ENCODE measurements at places on chromosomes 16 and 17.

DNA sequence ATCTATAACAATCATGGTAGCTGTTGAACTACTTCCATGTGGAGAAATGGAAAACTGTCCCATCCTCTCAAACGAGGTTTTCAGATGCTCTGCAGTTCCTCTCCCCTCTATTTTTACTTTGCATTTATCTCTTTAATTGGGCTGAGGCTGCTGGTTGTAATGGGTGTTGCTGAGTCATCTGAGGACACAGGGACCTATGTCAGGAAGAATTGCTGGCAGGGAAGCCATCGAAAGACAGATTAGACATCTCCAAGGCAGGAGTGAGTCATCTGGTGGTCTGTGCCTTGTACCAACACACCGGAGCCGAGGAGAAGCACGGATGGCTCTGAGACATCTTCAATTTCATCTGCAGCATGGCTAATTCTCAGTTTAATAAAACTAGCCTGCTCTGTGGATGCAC is 394.5 kb downstream of the GRIN2A start:
- no peak for DNase-seq

GRCh38 chr16:67726106-67727034 is 7.3 kb upstream of the GFOD2 start:
- DNase-seq = no peak

GRCh38 chr16:67442581-67443255 is 11.8 kb downstream of the HSD11B2 start:
- DNase-seq = no peak

DNA sequence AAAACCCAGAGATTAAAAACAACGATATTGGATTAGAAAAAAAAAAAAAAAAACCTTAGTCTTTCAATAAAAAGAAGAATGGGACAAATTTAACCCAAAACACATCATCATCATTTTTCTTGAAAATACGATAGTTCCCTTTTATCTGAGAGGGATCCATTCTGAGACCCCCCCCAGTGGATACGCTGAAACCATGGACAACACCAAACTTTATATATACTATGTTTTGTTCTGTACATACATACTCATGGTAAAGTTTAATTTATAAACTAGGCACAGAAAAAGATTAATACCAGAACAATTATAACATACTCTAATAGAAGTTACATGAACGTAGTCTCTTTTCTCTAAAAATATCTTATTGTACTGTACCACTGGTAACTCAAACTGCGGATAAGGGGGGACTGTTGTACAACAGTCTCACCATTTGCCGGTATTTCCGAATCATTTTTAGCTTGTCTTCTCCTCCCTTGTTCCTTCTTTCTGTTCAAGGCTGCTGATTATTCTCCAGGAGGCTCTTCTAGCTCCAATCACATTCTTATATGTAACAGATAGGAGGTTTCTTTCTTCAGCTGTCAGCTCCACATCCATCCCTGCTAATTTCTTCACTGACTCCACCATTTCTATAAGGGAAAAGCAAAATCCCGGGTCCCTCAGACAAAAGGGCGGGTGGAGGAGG is 37.0 kb downstream of the RNF135 start:
- DNase-seq = no peak

GRCh38 chr17:72594248-72594647 is 473.4 kb downstream of the SOX9 start:
- no peak for DNase-seq

GRCh38 chr16:66205287-66206231 is 160.9 kb upstream of the CDH5 start:
- DNase-seq = peak; percentile 80

DNA sequence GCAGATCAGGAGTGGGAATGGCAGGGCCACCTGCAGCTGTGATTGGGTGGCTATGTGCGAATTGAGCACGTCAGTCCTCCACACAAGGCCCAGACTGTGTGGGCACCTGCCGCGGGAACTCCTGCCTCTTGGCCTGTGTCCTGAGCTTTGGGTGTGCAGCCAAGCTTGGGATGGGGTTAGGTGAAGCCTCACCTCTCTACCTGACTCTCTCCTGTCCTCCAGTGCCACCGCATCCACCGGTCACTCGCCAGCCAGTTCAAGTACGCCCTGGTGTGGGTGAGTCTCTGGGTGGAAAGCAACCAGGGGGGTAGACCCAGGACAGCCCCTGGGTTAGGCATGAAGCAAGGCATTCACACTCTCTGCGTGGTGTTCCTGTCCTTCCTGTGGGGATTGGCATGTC is 2.3 kb upstream of the MYO15A start:
- DNase-seq = no peak

DNA sequence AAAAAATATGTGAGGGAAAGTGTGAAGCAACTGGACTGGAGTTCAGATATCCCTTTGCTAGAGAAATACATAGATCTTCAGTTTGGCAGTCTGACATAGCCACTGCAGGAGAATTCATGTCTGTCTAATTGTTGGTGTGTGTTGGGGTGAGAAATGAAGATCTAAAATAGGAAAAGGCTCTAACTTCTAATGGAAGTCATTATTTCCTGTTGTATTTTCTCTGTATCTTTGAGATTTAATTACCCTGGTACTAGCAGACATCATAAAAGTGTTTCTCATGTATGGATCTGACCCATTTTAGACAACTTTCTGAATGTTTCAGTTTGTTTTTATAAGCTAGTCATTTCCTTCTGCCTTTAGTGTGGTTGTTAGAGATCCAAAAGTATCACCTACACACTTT is 128.3 kb downstream of the NLK start:
- DNase-seq = no peak

DNA sequence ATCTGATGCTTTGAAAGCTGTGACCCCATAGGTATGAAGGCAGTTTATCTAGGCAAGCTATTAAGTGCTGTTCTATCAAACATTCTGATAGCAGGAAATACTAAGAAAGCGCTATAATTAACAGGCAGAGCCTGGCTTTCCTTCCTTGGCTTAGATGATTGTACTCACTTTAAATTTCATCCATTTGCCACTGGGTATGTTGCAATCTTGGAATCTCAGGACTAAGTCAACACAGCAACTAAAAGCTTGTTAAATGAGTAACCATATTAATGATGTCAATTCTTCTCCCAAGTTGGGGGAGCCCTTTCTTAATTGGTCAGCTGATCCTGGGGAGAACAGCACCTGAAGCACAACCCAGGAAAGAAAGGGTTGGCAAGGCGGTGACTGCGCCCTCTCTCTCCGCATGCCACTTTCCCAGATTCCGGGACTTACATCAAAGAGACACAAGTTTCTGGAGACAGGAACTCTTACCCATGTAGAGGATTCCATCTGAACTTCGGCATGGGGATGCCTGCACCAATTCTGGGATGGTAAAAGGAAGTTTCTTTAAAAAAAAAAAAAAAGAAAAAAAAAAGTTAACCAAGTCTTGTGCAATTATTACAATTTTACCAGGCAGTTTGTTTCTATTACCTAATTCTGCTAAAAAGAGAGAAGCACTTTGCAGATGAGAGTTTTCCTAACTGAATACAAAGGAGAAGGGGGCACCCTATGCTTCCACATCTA is 54.4 kb upstream of the ICAM2 start:
- peak; percentile 95 for DNase-seq

DNA sequence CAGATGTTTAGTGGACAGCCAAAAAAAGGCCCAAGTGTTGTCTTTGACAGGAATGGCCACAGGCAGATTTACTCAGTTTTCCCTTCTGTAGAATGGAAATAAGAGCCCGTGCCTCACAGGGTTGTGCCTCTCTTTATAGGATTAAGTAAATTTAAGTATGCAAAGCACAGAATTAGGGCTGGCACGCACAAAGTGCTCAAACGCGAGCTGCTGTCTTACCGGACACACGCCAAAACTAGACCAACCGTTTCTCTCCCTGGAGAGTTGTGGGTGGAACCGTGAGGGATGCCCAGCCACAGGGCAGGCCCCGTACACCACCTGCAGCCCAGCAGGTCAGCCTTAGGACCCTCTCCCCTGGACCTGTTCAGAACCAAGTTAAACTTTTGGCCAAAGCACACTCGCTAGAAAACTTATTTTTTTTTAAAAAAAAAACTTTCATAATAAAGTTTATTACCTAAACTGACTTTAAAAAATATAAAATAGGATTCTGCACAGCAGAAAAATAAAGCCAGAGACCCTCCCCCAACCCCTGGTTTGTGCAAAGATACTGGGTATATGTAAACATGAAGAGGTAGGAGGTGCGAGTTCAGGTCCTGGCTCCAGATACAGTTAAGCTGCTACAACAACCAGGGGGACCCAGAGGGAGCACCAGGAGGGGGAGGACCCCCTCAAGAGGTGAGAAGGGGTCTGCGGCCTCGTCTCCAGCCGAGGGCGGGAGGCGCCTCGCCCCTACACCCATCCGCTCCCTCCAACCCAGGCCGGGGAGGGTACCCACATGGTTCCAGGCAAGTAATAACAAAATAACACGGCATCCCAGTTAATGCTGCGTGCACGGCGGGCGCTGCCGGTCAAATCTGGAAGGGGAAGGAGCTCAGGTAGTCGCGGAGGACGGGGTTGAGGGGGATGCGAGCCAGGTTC is 1.8 kb downstream of the SOCS1 start:
- no peak for DNase-seq

DNA sequence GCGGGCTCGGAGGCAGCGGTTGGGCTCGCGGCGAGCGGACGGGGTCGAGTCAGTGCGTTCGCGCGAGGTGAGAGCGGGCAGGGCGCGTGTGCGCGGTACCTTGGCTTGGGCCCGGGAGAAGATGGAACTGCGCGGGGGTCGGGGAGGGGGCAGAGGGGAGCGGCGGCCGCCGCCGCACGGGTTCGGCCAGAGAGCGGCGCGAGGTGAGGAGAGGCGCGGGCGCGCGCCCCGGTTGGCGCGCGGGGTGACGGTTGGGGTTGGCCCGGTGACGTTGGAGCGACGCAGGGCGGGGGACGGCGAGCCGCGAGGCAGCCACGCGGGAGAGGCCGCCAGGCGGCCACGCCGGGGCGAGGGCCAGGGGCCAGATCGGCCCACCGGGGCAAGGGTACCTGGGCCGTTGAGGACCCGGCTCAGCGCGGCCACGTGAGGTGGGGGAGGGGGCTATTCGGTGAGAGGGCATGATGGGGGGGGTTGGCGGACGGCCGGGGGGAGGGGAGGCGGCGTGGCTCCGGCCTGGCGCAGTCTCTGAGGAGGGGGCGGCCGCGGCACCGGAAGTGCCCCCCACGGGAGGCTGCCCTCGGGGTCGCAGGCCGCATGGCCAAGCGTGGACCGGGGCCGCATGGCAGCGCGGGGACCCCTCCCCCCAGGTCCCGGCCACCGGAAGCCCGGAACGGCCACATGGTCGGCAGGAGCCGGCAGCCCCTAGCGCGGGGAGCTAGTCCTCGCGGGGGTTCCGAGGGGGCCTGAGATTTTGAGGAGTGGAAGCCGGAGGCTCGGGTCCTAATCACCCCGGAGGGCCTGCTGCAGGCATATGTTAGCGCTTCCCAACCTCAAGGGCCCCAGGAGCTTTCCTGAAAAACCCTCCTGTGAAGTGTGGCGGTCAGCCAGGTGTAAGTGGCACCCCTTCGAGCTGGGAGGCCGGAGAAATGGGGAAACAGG is 527 bp downstream of the EIF5A start:
- DNase-seq = peak; percentile 75

DNA sequence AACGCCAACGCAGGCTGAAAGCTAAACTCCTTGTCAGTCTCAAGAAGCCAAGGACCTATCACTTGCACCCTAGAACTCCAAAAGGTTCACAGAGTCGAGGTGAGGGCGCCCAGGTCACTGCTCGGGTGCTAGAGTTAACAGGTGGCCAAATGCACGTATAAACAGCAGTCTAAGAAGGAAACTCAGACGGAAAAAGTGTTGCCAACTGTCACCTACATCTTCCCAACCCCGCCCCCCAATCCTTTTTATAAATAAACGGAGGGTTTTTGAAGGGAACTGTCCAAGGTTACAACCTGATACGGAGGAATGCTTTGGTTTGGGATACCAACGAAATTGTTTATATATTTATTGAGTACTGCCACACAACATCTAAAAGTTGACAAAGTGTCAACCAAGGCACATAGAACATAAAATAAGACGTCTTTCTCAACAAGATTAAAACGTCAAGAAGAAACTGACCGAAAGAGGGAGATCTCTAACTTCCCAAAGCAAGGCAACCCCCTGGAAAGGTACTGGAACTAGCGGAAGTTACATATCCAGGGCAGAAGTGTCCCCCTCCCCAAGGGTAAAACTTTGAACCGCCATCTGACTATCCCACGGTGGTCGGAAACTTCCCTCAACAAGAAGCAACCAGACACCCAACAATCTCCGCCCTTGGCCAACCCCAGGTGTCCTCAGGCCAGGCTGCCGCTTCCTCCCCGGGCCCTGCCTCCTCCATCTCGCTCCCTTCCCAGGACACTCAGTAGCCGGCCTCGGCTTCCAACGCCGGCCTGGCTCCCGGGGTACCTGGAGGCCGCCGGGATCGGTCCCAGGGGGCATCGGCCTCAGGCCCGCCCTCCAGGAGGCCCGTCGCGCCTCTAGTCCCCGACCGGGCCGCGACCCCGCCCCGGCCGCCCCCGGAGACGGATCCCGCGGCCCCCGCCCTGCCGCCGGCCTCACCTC is 982 bp downstream of the SPAG9 start:
- DNase-seq = peak; percentile 51

DNA sequence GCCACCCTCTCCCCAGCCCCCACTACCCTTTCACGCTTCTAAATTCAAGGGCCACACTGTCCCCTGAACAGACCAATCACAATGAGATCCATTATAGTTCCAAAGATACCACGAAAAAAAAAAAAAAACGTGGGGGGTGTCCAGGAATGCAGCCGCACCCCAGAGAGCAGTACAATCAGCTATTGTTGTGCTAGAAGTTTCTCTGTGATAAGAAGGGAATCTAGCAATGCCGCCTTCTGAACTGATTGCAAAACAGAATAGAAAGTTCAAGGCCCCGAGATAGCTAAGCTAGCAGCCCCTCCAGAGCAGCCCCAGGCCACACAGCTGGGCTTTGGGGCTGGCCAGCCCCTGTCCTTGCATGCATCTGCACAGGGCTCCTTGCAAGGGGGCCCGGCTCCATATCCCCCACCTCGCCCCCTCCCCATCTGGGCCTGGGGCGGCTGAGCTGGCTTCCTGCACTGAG is 86.9 kb upstream of the CBX4 start:
- no peak for DNase-seq

GRCh38 chr16:49399594-49400364 is 26.2 kb downstream of the C16orf78 start:
- DNase-seq = no peak

- peak; percentile 95 for DNase-seq
These were observed 101.6 kb downstream of the RAB11FIP4 start for GRCh38 chr17:31492880-31493655.

- peak; percentile 61 for DNase-seq
These were observed 3.7 kb upstream of the PGS1 start for GRCh38 chr17:78374631-78375274.
